T-helper 2 cell treated with Interferon-gamma antibody and Interleukin-4, amounts not matched to agents 5 μg/mL and 100 μg/mL, for 36 hours (primary cell): ENCODE measurements at places on chromosomes 6 and 20.
A peak's percentile ranks its signal among the peaks of the same experiment; 100 is the strongest.

- no peaks in the 10 kb centered on the region for H3K27me3 ChIP-seq
- H3K27ac ChIP-seq, result no peak overlapping the region
- DNase-seq, result no peak
- peaks cover 5% of the 10 kb centered on the region for H3K36me3 ChIP-seq
- H3K4me1 ChIP-seq, result peaks cover 56% of the 10 kb centered on the region
Observed at GRCh38 chr6:36752886-36753506, 55.4 kb downstream of the RAB44 start.

DNA sequence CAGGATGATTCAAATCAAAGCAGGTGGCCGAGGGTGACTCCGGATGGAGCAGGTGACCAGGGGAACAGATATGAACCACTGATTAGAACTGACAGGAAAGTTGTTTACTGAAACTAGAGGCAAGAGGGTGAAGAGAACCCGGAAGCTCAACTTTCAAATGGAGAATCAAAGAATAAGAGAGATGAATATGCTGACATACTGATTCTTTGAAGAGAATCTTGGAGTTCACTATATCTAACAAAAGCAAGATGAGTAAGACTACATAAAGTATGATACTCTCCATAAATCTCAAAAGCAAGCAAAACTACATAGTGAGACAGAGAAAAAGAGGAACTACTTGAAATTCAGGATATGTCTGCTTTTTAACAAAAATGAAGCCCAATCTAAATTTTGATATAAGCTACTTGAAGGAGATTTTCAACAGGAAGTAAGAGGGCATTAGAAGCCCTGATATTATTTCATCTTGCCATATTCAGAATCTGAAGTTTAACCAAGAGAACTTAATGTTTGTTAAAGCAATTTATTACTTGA, 4.0 kb upstream of the UBD start:
- H3K4me1 ChIP-seq, result peaks cover 1% of the 10 kb centered on the region
- no peak for DNase-seq
- H3K27ac ChIP-seq, result no peak overlapping the region
- no peak overlapping the region for H3K4me3 ChIP-seq
- H3K36me3 ChIP-seq, result no peaks in the 10 kb centered on the region
- H3K27me3 ChIP-seq, result peaks cover 34% of the 10 kb centered on the region

GRCh38 chr20:16166737-16167136, 406.5 kb downstream of the KIF16B start:
- no peaks in the 10 kb centered on the region for H3K27me3 ChIP-seq
- no peak for DNase-seq
- no peak overlapping the region for H3K4me3 ChIP-seq
- no peaks in the 10 kb centered on the region for H3K36me3 ChIP-seq

- no peak overlapping the region for H3K4me3 ChIP-seq
- H3K27me3 ChIP-seq, result no peaks in the 10 kb centered on the region
- no peak overlapping the region for H3K27ac ChIP-seq
- no peaks in the 10 kb centered on the region for H3K36me3 ChIP-seq
- no peak for DNase-seq
Observed at GRCh38 chr6:35706468-35706867, 17.8 kb upstream of the FKBP5 start.

DNA sequence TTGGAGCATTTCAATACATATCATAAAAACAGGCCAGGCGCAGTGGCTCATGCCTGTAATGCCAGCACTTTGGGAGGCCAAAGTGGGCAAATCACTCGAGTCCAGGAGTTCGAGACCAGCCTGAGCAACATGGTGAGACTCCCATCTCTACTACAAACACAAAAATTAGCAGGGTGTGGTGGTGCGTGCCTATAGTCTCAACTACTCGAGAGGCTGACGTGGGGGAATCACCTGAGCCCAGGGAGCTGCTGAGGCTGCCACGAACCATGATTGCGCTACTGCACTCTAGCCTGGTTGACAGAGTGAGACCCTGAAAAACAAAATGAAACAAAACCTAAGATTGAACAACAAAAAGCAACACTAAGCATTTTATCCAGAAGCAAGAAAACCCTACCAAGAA, 47.2 kb downstream of the BACH2 start:
- peak overlapping the region; percentile 84 for H3K27ac ChIP-seq
- DNase-seq, result no peak
- H3K36me3 ChIP-seq, result peaks cover 36% of the 10 kb centered on the region
